ENCODE measurements at places on chromosomes 2 and 18.

- DNase-seq, result no peak
Observed at GRCh38 chr18:74380916-74381315, 65.3 kb downstream of the C18orf63 start.

GRCh38 chr18:31010601-31011000 is 31.9 kb downstream of the DSC3 start:
- DNase-seq, result no peak

- DNase-seq, result no peak
Observed at GRCh38 chr18:58058720-58059119, 14.7 kb downstream of the NEDD4L start.

GRCh38 chr2:143158551-143159485 is 29.6 kb downstream of the ARHGAP15 start:
- DNase-seq, result no peak

GRCh38 chr2:207561386-207562080 is 31.8 kb downstream of the CREB1 start:
- DNase-seq, result no peak

DNA sequence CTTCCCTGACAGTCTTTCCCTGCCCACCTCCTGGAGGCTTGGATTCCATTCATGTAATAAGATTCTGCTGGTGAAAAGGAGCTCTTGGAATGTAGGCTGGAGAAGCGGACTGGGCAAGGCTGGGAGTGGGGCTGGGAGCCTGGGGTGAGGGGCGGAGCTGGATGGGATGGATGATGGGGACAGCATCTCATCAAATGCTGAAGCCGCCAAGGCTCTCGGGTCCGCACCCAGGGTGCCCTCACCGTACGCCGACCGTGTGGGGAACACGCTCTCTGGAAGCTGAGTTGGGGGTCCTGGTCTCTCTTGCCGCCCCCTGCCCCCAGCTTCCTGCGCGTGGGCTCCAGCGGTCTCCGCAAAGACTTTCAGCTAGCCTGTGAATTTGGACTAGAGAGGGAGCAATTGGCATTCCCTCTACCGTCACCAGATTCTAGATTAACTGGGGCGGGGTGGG is 9.1 kb downstream of the RAX start:
- DNase-seq, result no peak

DNA sequence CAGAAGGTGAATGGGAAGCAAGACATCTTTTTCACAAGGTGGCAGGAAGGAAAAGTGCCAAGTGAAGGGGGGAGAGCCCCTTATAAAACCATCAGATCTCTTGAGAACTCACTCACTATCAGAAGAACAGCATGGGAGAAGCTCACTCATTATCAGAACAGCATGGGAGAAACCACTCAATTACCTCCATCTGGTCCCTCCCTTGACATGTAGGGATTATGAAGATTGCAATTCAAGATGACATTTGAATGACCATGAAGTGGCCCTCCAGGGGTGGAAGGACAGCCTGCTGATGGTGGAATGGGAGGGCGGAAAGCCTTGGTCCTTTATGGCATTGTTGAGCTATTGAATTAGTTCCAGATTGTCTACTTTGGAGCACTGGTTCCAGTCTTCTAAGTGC is 413.0 kb upstream of the MEX3C start:
- DNase-seq, result no peak

DNA sequence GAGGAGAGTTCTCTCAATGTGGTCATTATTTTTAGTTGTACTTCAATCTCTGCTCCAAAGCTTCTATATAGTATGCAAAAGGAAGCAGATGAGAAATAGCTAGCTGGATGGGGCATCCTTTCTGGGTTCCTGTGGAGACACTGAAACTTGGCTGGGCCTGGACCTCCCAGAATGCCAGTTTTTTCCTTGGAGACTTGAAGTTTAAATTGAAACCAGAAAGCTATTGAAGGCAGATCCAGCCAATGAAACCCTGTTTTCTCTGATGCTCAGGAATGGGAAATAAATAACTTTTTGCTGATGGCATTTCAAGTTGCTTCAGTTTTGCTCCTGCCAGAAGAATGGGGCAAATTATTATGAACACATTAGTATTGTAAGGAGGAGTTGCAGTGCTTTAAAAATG is 2.9 kb downstream of the SETBP1 start:
- DNase-seq, result no peak

DNA sequence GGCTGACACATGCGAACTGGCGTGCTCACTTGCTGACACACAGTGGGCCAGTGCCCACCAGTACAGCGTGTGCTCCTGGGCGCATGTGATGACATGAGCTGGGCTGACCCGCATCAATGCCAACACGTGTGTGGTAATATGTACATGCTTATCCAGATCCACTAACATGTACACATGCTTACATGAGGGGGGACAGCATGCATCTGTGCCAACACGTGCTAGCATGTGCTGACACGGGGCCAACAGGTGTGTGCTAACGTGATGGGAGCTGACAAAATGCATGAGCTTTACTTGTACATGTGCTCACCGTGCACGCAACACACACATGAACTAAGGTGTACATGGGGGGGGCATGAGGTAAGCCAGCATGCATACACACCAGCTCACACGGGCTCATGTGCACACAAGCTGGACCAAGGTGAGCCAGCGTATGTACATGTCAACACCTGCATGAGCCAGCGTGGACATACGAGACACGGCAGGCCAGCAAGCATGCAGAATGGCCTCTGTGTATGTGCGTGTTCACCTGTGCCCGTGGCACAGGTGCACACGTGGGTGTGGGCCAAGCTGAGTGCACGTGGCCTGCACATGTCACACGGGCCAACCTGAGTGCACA is 28.5 kb downstream of the GPC1 start:
- DNase-seq, result no peak

- DNase-seq, result no peak
Observed at GRCh38 chr2:100924520-100925451, 77.3 kb upstream of the RPL31 start.

GRCh38 chr2:179435000-179435399 is 170.4 kb upstream of the SESTD1 start:
- no peak for DNase-seq

GRCh38 chr2:153808679-153809078 is 63.0 kb upstream of the GALNT13 start:
- DNase-seq, result no peak

DNA sequence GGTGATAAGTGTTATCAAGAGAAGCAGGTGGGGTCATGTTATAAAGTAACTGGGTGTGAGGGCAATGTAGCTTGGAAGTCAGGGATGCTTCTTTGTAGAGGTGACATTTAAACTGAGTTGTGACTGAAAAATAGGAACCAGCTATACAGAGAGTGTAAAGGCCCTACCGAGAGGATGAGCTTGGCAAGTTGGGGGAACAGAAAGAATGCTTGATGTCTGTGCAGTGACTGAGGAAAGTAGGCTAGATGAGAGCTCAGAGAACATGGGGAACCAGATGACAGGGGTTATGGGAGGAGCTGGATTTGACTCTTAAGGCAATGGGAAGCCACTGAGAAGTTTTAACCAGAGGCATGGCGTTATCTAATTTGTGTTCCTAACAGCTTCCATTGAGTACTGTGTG is 115.3 kb downstream of the DOCK10 start:
- DNase-seq, result no peak

- no peak for DNase-seq
Observed at GRCh38 chr2:122033778-122034177, 278.3 kb downstream of the TSN start.

DNA sequence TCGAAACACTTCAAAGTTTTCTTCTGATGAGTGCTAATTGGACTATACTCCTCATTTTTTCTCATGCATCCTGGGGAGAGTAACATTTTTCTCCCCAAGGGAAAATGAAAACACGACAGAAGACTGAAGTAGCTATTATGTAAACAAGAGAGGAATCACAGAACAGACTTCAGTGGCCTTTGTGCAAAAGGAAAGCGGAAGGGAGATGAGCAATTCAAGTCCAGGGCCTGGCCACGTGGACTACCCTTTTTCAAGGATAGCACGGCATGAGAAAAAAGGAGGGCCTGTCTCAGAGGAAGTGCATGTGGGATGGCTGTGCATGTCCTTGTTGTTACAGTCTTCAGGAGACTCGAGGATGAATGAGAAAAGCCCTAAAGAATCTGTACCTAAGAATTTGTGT is 43.8 kb upstream of the KCNE4 start:
- no peak for DNase-seq

DNA sequence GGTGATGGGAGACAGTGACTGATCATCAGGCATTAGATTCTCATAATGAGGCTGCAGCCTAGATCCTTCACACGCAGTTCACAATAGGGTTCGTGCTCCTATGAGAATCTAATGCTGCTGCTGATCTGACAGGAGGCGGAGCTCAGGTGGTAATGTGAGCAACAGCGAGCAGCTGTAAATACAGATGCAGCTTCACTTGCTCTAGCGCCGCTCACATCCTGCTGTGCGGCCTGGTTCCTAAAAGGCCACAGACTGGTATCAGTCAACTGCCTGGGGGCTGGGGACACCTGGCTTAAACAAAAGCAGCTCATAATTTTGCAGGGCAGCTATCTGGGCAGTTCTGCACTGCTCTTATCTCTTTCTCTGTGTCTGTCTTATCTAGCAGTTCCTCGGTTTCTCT is 20.4 kb upstream of the CD226 start:
- DNase-seq, result peak; percentile 54

GRCh38 chr2:133716166-133716565 is 147.9 kb upstream of the NCKAP5 start:
- no peak for DNase-seq

DNA sequence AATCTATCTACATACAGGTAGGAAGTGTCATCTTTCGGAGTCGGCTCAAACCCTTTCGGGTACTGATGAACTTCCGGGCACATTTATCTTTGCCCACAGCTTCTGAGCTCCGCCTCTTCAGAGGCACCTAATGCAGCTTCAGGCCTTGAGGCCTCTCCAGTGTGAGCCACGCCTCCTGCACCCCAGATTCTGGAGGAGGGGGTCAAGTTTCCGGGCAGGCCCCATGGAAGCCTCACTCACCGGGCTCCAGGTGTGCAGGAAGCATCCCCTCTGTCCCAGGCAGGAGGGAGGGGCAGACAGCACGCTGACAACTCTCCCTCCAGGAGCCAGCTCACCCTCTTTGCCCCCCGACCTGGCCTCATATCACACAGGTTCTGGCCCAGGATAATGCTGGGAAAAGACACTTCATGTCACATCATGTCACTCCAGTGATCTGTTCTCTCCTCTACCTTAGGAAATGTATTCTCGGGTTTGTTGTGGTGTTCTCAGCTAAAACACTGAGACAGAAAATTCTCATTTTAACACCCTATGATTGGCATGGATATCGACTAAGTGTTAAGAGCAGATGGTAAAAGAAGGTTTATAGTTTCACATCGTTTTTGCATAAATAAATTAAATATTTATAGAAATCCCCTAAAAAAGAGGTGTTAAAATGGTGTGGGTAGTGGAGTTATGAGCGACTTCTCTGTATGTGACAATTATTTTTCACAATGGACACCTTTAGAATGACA is 46.2 kb upstream of the COPS8 start:
- no peak for DNase-seq

DNA sequence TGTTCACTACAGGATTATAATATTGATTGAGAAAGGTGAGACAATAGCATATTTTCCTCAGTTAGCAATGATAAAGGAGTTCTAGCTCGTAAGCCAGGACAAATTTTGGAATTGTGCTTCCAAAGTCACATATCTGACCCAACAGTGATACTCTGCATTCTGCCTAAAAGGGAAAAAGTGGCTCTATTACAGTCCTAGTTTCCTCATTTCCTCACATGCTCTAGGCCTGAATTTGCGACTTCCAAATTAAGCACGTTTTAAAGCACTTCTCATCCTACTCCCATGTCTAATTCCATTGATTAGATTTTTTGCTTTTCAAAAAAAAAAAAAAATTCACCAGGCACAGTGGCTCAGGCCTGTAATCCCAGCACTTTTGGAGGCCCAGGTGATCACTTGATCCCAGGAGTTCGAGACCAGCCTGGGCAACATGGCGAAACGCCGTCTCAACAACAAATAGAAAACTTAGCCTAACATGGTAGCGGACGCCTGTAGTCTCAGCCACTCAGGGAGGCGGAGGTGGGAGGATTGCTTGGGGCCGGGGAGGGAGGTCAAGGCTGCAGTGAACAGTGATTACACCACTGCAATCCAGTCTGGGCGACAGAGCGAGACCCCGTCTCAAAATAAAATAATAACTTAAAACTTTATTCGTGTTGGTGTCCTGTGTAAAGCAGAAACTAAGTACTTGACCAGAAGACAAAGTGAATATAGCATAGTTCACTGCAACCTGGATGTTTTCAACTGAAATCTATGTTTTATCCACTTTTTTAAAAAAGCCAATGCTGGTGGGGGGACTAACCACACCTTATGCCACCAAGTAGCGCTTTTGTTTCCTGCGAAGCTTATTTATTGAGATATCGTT is 1.5 kb downstream of the ESCO1 start:
- DNase-seq, result no peak

- DNase-seq, result no peak
Observed at GRCh38 chr2:72205504-72205881, 57.8 kb upstream of the CYP26B1 start.

- no peak for DNase-seq
Observed at GRCh38 chr2:98764499-98764898, 33.6 kb upstream of the MGAT4A start.

DNA sequence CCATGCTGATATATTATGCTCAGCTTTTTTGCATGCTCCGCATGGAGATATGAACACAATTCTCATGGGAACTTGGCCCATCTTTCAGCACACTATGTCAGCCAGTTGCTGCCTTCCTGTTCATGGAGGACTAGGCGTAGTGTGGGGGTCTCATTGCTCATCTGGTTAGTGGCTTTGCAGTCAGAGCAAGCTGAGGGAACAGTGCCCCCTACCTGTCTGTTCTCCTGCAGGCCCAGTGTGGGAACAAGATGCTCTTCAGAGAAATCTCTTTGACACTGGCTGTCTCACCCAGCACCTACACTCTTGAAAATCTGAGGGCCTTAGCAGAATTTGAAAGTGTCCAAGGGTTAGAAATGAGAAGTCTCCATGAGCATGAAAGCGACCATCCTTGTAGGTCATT is 47.1 kb downstream of the SPTBN1 start:
- peak; percentile 5 for DNase-seq

DNA sequence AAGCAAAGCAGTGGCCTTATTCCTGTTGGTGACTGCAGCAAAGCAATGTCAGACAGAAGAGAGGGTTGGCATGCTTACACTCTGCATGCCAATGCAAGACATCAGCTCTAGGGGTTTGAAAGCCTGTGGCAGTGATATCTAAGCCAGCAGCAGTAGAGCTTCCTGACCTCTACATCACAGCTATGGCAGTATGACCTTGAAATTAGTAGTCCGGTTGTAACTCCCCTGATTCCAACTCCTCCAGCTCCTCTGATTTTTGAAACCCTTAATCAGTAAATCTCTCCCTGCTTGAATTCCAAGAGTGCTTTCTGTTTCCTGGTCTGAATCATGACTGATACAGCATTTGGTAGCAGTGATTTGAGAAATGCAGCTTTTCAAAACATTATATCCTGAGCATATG is 60.0 kb upstream of the LRP1B start:
- DNase-seq, result no peak

GRCh38 chr2:44866152-44866551 is 75.3 kb upstream of the SIX3 start:
- DNase-seq, result no peak

- DNase-seq, result no peak
Observed at GRCh38 chr2:226902041-226902966, 66.5 kb downstream of the RHBDD1 start.

Measured in NCI-H748 treated with DMSO at 0.1 percent for 48 hours (cell line).